ENCODE measurements at places on chromosomes 6 and 20.

DNA sequence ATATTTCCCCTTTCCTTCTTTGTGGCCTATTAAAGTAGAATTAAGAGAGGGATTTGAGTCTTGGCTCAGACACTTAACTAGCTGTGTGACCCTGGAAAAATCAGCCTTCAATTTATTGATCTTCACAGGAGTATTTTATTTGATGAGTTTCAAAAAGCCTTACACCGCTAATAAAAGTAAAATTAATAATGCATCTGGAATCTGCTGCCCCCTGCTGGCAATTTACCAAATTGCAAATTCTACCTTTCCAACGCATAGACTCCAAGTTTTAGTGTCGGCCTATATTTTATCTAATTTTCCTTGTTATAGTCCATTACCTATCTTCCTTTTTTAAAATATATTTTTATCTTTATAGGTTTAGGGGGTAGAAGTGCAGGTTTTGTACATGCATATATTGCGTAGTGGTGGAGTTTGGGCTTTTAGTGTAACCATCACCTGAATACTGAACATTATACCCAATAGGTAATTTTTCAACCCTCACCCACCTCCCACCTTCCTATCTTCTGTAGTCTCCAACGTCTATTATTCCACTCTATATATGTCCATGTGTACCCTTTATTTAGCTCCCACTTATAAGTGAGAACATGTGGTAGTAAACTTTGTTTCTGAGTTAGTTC is 46.3 kb downstream of the GOPC start:
- DNase-seq = no peak

DNA sequence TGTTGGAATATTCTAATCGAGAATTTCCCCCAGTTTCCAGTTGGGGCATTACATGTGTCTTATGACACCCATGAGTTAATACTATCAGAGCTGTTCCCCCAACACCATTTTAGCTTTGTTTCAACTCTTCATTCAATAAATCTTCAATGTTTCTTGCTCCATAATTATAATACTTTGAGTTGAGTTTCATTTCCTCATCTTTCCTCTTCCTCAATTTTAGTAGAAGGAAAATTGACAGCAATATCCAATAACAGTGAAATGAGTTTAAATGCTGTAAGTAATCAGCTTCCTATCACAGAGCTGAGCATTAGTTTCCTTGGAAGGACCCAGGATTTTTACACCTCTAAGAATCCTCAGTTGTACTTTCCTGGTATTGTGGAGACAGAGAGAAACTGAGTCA is 1.0 kb upstream of the STMND1 start:
- DNase-seq = no peak

DNA sequence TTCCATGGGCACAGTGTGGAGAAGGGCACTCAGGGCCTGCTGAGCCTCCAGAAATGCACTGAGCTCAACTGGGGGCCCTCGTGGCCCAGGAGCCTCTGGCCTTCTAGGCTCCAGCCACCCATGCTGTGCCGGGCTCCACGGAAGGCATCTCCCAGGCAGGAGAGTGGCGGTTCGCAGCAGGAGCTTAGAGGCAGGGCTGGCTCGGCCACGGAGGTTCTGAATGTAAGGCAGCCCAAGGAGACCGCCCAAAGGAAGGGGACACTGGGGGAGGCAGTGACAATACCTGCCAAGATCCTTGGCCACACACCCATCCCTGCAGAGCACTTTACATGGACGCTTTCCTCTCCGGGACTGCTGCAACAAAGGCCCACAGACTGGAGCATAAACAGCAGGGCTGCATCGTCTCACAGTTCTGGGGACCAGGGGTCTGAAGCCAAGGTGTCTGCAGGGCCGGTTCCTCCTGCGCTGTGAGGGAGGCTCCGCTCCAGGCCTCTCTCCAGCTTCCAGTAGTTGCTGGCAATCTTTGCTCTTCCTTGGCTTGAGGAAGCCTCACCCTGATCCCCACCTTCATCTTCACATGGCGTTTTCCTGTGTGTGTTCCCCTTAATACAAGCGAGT is 128.2 kb upstream of the CDH4 start:
- no peak for DNase-seq

GRCh38 chr6:146787876-146788508 is 189.2 kb downstream of the ADGB start:
- no peak for DNase-seq

GRCh38 chr6:3361312-3362037 is 95.4 kb downstream of the SLC22A23 start:
- DNase-seq = no peak

DNA sequence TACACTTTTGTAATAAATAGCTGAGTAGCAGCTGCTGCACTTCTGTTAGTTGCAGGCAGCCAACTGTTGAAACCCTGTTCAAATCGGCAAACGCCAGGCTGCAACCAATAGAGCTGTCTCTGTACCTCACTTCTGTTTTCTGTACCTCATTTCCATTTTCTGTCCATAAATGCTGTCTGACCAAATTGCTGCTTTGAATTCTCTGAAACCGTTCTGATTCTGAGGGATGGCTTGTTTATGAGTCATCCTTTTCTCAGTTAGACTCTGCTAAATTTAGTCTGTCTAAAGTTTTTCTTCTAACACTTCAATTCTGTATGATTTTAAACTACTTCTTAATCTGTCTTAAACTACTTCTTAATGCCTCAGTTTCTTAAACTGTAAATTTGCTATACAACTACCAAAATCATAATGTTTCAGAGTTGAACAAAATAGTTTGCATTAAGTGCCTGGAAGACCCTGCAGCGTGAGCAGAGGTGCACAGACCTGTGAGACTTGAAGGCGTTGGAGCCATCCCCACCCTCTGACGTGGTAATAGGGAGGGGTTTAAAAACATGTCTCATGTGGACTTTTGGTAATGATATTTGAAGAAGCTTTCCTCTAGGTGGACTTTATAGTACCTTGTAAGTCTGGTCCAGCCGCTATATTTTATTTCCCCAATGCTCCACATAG is 9.6 kb downstream of the BTNL2 start:
- no peak for DNase-seq

GRCh38 chr20:20359628-20360027 is 8.3 kb upstream of the INSM1 start:
- DNase-seq = no peak

DNA sequence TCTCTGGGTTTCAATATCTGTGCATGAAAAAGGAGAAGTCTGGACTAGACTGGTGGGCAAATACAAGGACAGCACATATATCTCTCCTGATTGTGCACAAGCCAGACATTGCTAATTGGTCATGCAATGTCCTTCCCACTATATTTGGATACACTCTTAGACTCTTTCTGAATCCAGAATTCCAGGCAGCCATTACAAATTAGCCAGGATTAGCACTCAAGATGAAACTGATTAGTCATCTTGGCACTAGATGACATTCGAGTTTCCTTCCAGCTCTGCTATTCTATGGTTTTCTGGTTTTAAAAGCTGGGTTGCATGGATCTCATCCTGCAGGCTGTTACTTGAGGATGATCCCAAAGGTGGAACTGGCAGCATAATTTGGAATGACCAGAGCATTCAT is 73.2 kb downstream of the SCP2D1 start:
- DNase-seq = no peak

DNA sequence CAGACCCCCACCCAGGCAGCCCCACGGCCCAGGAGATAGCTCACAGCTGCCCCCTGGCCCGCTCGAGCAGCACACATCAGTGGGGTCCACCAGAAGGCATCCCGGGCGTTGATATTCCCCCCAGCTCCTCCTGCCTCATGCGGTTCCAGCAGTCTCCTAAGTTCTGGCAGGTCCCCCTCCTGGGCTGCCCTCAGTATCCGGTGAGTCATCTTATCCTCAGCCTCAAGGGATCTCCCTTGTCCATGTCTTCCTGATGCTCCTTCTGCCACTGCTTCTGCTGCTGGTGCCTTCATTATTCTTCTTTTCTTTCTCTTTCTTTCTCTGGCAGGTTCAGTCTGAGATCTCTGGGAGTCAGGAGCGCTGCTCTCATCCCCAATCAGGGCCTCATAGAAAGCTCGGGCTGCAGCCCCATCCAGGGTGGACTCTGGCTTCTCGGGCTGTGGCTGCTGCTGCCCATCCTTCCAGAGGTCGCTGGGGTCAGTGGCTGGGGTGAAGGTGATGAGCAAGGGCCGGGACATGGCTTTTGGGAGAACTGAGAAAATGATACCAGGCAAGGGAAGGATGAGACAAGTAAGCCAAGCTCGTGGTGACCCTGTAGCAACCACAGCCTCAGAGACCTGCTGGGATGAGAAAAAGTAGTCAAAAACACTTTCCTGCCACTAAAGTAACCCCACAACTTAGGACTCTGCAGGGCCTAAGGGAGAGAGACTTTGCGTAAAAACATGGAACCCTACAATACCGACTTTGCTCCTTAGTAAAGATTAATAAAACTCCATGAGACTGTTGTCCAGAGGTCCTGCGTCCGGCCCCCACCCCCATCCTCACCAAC is 622 bp downstream of the GPANK1 start:
- peak; percentile 29 for DNase-seq

DNA sequence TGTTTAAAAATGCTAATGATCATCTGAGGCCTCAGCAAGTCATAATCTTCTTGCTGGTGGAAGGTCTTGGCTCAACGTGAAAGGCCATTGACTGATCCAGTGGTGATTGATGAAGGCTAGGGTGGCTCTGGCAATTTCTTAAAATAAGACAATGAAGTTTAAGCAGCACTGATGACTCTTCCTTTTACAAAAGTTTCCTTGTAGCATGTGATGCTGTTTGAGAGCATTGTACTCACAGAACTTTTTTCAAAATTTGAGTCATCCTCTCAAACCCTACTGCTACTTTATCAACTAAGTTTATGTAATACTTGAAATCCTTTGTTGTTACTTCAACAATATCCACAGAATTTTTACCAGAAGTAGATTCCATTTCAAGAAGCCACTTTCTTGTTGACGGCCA is 382.3 kb downstream of the ESR1 start:
- no peak for DNase-seq

DNA sequence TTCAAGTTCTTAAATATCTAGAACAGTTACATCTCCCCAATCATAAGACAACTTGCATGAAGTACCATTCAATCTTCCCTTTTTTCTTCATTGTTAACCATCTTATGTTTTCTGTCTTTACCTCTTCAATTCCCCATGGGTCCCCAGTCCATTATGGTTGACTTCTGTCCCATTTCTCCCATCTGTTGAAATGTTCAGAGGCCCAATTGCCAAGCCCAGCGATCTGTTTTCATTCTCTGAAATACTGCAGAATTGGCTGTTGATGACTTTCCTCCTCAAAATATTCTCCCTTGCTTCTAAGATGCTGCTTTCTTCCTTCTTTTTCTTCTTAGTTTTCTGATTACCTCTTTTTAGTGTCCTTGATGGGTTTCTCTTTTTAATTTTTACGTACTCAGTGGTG is 26.0 kb downstream of the DSTN start:
- no peak for DNase-seq

DNA sequence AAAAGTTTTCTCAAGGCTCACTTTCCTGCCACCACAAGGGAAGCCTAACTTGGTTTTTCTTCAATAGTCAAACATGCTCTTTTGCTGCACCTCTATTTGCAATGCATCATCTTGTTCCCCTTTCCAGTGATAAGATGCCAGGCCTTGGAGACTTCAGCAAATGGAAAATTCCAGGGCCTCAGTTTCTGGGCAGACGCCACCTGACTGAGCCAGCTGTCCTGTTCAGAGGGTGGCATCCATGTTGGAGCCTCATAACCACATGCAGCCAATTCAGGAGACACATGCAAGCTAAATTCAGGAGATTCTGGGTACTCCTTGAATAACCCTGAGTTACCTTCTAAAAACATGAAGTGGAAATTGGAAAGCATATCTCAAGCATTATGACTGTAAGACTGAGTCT is 285.6 kb upstream of the RNF24 start:
- no peak for DNase-seq

- no peak for DNase-seq
Observed at GRCh38 chr6:26223228-26223627, 136.0 kb downstream of the HFE start.

DNA sequence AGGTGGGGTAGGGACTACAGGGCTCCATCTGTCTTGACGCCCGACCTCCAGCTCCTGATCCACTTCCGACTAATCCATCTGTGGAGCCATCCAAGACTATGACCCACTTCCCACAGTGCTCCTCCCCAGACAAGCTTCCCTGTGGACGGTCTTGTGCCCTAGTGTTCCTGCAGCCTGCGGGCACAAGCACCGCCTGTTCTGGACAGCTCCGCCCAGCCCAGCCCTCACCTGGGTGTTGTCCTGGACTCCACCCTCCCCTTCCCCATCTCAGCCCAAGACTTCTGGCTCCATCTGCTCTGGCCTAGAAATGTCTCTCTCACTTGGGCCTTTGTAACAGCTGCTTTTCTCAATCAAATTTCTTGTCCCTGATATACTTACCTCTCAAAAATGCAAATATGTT is 102.0 kb downstream of the MAFB start:
- DNase-seq = no peak

DNA sequence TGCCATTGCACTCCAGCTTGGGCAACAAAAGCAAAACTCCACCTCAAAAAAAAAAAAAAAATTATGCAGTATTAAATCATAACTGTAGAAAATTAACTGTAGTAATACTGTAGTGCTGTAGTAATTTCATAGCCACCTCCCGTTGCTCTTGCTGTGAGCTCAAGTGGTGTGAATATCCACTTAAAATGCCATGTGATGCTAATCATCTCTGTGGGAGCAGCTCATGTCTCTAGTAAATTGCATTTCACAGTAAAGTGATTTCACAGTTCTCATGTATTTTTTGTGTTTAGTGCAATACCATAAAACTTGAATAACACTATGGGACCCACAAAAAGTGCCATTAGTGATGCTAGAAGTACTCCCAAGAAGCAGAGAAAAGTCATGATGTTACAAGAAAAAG is 14.4 kb upstream of the FAM217A start:
- no peak for DNase-seq

- no peak for DNase-seq
Observed at GRCh38 chr6:141026504-141026903, 1106.2 kb upstream of the GJE1 start.

DNA sequence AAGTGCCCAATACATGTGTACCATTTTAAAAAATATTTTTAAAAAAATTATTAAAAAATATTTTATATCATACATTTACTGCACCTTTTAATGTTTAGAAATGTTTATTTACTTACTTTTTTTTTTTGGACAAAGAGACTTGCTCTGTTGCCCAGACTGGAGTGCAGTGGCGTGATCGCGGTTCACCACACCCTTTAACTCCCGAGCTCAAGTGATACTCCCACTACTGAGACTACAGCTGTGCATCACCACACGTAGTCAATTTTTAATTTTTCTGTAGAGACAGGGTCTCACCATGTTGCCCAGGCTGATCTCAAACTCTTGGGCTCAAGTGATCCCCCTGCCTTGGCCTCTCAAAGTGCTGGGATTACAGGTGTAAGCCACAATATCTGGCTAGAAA is 9.2 kb upstream of the SIRPG start:
- DNase-seq = no peak

- DNase-seq = no peak
Observed at GRCh38 chr6:42138190-42138589, 4.2 kb downstream of the C6orf132 start.

DNA sequence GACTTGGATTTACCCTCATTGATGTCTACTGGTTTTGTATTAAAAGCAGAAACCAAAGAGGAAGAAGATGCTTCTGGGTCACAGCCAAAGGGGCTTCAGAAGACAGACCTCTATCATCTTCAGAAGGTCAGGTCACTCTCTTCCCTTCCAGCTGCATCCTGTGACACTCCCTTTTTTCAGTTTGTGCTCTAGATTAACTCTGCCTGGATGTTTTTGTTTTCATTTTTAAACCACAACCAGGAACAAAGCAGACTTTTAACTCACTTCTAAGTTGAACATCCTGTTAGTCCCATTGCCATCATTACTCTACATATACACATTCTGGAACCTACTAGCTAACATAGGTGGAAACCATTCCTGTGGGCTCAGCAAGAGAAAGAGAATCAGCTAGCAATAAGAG is 45.2 kb downstream of the AKIRIN2 start:
- DNase-seq = no peak

Measured in DMS 273 treated with DMSO at 0.1 percent for 48 hours (cell line).